ENCODE measurements at places on chromosomes 3 and 15. TPM values are rescaled to one million over a fixed set of nuclear protein-coding genes. Genes with fewer than 3 reads are reported as not detected.

- DNase-seq: no peak
Measured at GRCh38 chr15:59247364-59247763, 40.7 kb downstream of the LDHAL6B start.

GRCh38 chr3:46926871-46927717 lies 49.5 kb downstream of the CCDC12 start:
- no peak for DNase-seq

GRCh38 chr3:99865321-99865720 lies 47.7 kb downstream of the CMSS1 start:
- no peak for DNase-seq

DNA sequence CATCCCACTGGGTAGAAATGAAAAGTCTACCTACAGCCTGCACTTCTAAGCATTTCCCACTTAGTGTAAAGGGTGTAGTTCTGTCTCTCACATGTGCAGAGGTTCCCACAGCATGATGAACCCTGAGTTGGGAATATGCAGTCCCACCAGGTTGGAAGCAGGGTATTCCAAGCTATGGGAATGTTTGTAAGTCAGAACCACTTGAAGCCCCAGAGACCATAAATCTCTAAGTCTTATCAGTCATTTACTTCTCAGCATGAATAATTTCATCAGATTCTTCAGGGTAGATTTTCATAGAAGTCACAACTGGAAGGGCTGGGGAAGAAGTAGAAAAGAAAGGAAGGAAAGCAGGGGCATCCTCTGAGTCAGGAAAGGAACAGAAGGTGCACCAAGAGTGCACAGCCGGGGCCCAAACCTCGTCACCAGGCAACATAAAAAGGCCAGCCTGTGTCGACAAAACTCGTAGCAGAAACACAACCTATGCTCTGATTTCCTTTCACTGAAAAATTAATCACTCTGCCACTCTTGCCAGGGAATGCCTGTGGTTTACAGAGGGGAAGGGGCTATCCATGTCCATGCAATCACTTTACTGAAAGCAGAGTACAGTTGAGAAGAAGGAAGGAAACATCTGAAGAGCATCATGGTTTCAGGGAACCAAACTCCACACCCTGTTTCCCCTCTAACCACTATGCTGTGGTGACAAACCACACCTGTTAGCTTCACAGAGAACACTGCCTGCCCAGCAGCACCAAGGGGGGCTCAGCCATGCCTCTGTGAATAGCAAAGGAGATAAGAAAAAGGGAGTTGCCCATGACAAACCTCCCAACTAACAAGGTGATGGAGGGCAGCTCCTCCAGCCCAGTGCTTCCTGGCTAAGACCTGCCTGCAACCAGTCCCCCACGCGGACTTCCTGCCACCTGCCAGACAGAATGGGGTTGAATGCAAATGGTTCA lies 40.5 kb downstream of the SH3BP5 start:
- no peak for DNase-seq

The TGM4 gene
- total RNA-seq: 0.09 TPM

Data from mesothelial cell of epicardium (in vitro differentiated cells).